ENCODE measurements at places on chromosomes 7 and 10. TPM values are rescaled to one million over a fixed set of nuclear protein-coding genes. Genes with fewer than 3 reads are reported as not detected.

Gene MOGAT3
- total RNA-seq: not detected

Gene C10orf71
- not detected for total RNA-seq

Gene NPFFR1
- total RNA-seq: not detected

Gene GRID2IP
- 2.5 TPM for total RNA-seq

Gene FRMD4A
- 66.9 TPM for total RNA-seq

Gene ELN
- 0.33 TPM for total RNA-seq

Gene PLPP4
- total RNA-seq: not detected

Data from progenitor cell of endocrine pancreas (in vitro differentiated cells).